ENCODE measurements at places on chromosomes 13 and 19.

DNA sequence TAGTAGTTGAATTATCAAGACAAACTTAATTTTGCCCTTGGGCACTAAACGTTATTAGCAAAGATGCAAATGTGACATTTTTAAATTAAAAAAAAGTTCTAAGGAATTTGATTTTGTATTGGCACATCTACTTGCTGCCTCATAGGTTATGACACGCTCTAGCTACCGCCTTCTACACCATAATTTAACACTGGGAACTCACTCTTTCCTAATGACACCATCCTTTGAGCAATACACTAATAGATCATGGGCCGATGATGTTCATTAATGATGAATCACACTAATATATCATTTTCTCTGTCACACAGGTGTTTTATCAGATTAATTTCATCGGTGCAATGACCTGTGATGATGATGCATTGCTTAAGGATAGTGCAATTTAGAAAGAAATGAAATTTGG lies 528.8 kb upstream of the PCDH9 start:
- DNase-seq, result no peak

DNA sequence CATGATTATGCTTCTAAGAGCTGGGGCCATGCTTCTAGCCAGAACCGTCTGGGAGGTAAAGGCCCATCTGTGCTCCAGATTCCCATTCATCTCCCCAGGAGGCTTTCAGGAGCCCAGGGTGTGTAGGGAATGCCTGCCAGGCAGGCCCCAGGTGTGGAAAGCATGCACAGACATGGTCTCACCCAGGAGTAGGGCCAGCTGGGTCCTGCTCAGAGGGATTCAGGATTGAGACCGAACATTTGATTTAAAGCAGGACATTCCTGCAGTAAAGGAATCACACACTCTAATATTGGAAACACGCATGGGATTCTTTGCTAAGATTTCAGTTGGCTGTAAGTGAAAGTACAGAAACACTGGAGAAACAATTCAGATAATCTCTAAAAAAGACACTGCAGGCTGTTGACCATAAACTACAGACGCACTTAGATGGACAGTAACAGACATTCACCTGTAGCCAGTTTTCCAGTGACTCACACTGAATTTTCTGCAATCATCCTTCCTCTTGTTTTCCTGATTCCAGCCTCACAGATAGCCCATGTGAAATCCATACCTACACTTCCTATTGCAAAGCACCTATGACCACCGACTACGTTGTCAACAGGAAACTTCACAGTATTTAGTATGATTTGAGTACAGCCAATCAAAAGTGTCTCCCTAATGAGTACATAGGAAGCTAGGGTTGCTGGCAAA lies 257.8 kb downstream of the TBC1D4 start:
- no peak for DNase-seq

DNA sequence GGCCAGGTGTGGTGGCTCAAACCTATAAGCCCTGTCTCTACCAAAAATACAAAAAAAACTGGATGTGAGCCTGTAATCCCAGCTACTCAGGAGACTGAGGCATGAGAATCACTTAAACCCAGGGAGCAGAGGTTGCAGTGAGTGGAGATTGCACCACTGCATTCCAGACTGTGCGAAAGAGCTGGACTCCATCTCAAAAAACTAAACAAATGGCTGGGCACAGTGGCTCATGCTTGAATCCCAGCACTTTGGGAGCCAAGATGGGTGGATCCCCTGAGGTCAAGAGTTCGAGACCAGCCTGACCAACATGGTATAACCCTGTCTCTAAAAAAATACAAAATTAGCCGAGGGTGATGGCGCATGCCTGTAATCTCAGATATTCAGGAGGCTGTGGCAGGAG lies 34.9 kb upstream of the ZNF83 start:
- DNase-seq, result peak; percentile 82

DNA sequence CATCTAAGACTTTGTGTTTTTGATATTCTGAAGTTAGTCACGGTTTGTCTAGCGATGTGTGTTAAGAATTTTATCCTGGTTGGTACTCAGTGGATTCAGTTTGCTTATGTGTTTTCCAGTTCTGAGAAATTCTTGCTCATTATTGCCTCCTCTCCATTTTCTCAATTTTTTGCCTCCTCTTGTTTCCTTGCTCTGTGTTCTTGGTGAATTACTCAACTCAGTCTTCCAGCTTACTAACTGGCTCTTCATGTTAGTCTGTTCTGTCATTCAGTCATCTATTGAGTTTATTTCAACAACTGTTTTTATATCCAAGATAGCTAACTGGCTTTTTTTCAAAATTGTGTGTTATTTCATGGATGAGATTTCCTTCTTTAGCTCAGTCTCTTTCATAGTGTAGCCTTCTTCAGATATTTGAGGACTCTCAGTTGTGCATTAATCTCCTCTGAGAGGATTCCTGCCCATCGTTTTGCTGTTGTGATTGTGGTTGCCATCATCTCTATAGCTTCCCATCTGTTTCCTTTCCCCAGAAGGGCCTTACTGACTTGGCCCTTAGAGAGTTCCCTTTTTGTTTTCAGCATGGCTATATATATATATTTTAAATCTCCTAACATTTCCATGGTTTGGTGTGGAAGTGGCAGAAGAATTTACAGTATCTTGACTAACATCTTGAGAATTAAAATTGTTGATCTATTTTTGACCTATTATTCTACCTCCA lies 6.2 kb downstream of the SETDB2 start:
- no peak for DNase-seq

DNA sequence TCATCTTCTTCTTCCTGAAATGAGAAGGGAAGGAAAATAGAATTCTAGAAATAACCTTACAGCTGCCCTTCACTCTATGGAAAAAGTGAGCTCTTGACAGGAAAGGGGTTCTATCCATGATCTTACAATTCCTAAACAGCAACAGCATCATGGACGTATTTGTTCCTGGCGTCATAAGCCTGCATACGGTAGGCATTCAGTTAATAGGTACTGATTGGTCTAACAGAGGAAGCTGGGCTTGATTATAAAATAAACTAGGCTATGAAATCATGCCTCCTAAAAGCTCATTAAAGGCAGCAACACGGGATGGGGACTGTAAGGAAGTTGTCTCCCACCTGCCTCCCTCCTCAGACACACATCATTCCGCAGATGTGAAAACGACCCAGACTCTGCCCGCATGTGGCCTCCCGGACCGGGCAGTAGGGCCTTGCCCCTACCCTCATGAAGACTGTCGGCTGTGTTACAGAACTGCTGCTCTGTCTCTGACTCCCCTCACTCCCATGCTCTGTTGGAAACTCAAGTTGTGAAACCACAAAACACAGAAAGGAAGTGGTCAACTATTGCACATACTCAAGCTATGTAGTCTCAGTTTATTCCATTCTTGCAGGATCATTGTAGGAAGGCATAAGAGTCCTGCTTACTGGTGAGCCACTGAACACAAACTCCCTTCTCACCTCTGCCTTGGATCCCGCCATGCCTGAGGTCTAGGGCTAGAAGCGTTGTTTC lies 129.8 kb downstream of the DLEU7 start:
- DNase-seq, result peak; percentile 98

DNA sequence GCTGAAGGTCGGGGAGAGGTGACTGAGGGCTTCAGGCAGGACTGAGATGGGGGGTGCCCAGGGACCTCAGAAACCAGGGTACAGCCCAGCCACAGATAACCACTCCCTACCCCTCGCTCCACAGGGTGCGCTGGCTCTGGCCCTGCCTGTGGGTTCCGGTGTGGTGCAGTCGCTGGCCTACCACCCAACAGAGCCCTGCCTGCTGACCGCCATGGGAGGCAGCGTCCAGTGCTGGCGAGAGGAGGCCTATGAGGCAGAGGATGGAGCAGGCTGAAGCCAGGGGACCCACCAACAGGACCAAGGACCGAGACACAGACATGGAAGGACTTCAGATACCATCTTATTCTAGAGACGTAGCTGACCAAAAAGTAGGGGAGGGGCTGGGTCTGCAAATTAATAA lies 6.3 kb downstream of the DHPS start:
- no peak for DNase-seq

DNA sequence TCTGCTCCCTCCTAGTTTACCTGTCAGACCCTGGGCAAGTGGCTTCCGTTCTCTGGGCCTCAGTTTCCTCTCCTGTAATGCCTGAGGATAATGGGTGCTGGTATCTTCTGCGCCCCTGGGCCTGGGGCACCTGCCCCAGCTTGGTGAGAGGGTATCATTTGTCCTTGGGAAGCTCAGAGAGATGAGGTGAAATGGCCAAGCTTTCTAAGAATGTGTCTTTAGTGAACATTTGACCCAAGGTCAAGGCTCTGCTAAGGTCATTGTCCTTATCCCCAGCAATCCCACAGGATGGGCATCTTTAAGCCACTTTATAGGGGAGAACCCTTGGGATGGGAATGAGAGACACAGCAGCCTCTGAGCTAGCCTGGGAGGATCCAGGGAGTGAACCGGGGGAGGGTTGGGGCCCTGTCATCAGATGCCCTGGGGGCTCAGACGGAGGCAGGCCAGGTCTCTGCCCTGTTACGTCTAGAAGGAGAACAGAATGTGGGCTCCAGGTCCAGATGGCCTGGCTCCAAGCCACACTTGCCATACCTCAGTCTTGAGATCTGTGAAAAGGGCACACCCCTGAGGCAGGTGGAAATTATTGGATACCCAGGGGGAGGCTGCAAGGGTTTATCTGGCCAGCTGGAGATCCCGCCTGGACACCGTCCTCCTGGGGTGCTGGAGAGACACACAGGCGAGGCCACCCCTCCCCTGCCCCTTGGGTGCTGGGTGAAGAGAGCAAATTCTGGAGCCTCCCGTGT lies 1.1 kb upstream of the NFIC start:
- no peak for DNase-seq

GRCh38 chr13:93794197-93794885 lies 567.7 kb downstream of the GPC6 start:
- no peak for DNase-seq

- no peak for DNase-seq
These were observed 8.7 kb upstream of the RPL21 start for GRCh38 chr13:27242702-27243101.

- no peak for DNase-seq
These were observed 3.5 kb downstream of the USF2 start for GRCh38 chr19:35272122-35272719.

DNA sequence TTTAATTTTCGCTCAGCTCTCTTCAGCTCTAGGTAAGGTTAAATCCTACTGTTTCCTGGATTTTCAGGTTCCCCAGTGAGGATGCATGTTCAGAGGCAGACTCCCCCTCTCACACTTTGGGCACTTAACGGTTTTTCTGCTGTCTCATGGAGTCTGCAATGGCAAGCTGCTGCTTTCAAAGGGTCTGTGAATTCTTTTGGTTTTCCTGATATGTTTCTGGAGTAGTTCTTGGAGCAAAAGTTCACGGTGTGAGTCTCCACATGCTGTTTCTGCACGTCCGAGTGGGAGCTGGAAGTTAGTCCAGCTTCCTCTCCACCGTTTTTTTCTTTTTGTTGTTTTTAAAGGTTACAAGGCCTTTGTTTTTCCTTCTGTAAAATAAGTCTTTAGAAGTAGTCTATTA lies 35.4 kb downstream of the DNAJC15 start:
- DNase-seq, result peak; percentile 11
